ENCODE measurements at places on chromosomes 16 and 17.

GRCh38 chr16:65600046-65600445 lies 478.2 kb upstream of the CDH11 start:
- DNase-seq: no peak

DNA sequence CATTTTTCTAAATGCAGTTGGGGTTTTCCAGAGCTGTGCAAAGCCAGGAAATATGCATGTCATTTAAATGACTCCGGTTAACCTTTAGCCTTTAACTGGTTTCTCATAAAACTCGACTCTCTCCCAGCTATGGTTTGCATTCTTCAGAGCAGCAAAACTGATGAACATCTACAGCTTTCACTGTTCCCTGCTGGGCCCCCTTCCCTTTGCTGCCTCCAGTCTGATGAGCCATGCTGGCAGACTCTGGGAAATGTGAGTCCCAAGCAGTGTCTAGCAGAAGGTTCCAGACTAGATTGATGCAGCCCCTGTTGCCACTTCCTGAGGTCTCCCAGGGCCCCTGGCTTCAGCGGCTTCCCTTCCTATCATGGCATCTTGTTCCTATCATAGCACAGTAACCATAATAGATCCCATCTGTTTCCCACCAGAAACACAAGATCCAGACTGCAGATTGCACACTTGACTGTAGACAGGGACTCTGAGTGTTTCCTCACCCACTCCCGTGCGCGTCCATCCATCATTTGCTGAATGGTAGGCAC lies 135.4 kb downstream of the CLEC16A start:
- DNase-seq: peak; percentile 97

DNA sequence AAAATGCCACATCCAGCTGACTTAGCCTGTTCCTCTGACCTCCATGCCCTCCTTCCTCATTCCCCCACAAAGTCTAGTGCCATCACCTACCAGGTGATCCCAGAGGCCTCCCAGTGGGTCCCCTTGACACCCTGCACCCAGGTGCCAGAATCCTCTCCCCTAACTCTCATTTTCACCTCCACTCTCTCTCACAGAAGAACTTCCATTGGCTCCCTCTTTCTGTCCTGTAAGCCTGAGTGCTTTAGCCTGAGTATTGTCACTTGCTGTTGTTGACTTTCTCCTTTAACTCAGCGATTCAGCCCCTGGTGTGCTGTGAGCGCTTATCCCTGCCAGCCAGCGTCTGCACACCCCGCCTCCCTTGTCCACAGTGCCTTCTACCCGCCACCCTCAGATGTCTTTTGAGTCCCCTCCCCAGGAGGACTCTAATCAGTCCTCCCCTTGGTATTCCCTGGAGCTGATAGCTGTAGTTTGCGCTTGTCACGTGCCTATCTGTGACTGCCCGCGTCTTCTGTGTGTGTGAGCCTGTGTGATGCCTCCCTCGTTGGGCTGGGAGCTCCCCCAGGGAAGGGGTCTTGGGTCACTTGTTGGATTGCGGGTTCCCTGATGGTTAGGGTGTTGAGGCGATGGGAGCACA lies 31.9 kb downstream of the ARHGAP23 start:
- no peak for DNase-seq

DNA sequence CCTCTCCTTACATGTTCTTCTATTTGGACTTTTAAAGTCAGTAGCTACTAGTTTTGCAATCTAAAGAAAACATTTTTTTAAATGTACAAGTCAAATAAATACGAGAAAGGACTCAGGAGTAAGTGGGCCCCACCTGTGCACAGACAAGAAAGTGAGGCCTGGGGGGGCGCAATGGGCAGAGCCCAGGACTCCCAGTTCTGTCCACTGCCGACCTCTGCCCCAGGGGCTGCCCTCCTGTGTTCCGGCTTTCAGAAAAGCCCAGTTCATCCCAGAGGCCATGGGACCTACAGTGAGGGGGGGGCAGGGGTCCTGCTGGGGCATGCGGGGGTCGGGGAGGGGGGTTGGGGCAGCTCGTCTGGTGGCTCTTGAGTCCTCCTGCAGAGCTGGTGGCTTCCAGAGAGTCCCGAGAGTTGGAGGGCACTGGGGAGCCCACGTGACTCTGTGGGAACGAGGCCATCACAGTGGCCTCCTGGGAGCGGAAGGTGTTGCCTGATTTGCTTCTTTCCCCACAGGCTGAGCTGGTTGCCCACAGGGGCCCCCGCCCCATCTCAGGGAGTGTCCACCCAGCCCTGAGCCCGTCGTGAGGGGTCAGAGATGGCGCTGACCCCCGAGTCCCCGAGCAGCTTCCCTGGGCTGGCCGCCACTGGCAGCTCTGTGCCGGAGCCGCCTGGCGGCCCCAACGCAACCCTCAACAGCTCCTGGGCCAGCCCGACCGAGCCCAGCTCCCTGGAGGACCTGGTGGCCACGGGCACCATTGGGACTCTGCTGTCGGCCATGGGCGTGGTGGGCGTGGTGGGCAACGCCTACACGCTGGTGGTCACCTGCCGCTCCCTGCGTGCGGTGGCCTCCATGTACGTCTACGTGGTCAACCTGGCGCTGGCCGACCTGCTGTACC lies 2.4 kb downstream of the UTS2R start:
- DNase-seq: no peak

DNA sequence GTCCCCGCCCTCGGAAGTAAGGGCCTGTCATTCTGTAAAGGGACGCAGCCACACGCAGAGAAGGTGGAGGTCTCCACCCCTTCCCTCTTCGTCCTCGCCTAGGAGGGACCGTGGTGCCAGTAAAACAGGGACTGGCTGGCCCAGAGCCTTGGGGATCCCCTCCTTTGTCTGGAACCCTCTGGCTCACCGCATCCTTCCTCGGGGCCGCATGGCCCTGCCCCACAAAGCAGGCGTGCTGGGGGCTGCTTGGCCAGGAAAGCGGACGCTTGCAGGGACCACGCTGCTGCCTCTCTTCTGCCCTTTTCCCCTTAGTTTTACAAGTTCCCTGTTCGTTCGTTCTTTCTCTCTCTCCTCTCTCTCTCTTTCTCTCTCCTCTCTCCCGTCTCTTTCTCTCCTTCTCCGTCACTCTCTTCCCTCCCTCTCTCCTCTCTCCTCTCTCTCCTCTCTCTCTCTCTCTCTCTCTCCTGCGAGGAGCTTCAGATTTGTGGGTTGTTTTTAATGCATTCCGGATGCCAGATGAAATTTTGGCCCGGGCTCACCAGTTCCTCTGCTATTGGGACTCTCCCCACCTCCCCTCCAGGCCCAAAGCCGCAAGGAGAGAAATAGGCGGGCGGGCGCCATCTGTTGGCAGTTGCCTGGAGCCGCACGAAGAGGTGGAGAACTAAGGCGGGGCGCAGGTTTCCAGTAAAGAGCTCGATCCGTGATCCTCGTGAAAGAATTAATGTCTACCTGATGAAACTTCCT lies 35.1 kb upstream of the CDRT4 start:
- DNase-seq: peak; percentile 91

- peak; percentile 83 for DNase-seq
Observed at GRCh38 chr17:37047631-37048104, 98.9 kb downstream of the AATF start.

- DNase-seq: peak; percentile 19
Observed at GRCh38 chr16:14462811-14463210, 167.2 kb downstream of the PARN start.

DNA sequence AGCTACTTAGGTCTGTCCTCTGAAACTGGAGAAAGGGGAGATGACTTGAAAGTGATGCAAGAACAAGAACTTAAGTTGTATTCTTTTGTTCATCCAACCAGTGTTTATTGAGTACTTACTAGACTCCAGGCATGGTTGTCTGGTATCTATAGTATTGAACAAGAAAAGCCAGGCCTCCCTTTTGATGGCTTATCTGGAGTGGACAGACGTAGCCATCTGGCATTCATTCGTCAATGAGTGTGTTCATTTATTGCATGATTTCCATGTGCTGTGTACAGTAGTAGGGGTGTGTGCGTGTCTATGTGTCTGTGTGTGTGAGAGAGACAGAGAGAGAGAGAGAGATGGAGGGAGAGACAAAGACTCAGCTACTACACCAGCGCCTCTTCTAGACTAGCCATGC lies 9.2 kb downstream of the ABAT start:
- DNase-seq: no peak
